ENCODE measurements at places on chromosomes 7 and 10. TPM values are rescaled to one million over a fixed set of nuclear protein-coding genes. Genes with fewer than 3 reads are reported as not detected.

Gene SPDYE2B
- not detected for total RNA-seq

Gene ZSWIM8
- total RNA-seq, result 56.5 TPM

DNA sequence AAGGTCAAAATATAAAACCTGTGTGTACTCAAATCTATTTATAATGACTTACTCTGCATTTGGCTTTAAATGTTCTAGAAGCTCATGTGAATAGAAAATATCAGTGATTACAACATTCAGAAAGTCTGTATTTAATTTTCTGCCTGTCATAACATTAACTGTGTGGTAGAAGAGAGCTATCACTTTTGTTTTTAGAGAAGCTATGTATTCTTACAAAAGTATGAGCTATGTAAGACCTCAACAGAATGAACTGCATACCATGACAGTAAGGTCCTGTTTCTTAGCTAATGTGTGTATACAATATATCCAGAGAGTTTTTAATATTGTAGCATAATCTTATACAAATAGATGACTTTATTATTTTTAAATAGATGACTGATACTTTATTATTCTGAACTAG lies 61.5 kb downstream of the PTN start:
- DNase-seq, result no peak

DNA sequence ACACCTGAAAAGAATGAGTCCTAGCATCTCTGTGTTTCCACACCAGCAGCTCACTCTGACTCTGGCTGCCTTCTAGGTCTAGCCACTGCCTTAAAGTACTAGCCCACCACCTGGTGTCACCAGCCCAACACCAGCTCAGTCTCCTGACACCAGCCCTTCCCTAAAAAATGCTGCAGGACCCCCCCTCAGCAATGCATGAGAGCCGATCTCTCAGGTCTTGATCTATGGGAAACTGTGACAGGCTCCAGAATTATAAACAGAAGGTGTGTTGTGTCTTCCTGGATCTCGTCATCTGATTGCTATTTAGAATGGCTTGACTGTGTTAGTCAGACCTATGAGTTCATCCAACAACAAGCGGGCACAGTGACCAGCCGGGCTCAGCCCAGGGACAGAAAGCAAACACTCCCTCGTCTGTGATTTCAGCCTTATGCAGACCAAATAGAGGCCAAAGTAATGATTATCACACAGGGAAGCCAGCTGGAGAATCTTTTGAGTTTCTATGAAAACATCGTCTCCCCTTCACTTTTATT lies 66.6 kb downstream of the CUBN start:
- DNase-seq, result peak; percentile 55

- DNase-seq, result no peak
These were observed 33.5 kb downstream of the GDI2 start for GRCh38 chr10:5779730-5780129.

- DNase-seq, result no peak
These were observed 182.3 kb upstream of the C7orf33 start for GRCh38 chr7:148408307-148408706.

- DNase-seq, result no peak
These were observed 8.5 kb upstream of the METTL27 start for GRCh38 chr7:73850781-73851207.

GRCh38 chr10:11381023-11381422 lies 230.4 kb downstream of the USP6NL start:
- DNase-seq, result no peak

GRCh38 chr10:51162002-51162401 lies 87.7 kb downstream of the PRKG1 start:
- peak; percentile 27 for DNase-seq

DNA sequence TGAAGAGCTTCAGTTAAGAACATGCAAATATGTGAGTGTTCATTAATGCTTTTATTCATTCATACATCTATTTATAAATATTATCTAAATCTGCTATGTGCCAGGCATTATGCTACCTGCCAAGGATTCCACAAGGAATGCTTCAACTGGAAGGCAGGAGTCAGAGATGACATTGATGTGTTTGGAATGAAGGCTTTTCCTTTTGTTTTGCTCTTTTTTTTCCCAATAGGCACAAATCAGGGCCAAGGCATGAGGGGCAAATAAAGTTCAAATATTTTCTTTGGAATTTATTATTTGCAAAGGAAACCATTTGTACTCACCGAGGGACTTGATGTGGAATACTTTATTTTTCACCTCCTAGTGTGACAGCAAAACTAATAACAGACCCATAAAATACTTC lies 530.3 kb downstream of the ARL4A start:
- DNase-seq, result peak; percentile 15
